Thyroid gland (tissue), 4 donors: ENCODE measurements at places on chromosomes 6 and 20. TPM values are rescaled to one million over a fixed set of nuclear protein-coding genes. Genes with fewer than 3 reads are reported as not detected.
A peak's percentile ranks its signal among the peaks of the same experiment; 100 is the strongest.

- no peak overlapping the region for H3K4me3 ChIP-seq
- no peak overlapping the region for H3K27ac ChIP-seq
- no peak for DNase-seq
- H3K4me1 ChIP-seq: no peaks in the 10 kb centered on the region
- no peaks in the 10 kb centered on the region for H3K36me3 ChIP-seq
Observed at GRCh38 chr20:56352345-56353055, 6.3 kb upstream of the FAM210B start.

DNA sequence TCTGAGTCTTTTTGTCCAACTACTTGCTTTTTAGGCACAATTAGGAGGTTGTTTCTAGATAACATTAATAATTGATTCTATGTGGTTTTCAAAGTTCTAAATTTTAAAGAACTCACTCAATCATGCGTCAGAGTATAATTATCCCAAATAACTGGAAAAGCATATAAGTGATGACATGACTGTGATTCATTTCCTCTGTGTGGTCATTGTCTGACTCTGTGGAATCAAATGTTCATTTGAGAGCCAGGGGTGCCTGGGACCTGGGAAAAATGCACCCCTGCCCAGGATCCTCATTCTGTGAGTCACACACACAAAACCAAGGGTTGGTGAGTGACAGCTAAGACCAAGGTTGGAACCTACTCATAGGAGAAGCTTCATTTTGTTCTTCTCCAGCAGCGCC is 127.1 kb upstream of the MLIP start:
- no peaks in the 10 kb centered on the region for H3K36me3 ChIP-seq
- H3K4me3 ChIP-seq: no peak overlapping the region
- H3K4me1 ChIP-seq: peaks cover 32% of the 10 kb centered on the region
- DNase-seq: no peak

GRCh38 chr6:30345852-30346251 is 896 bp downstream of the RPP21 start:
- H3K4me3 ChIP-seq: peak overlapping the region; percentile 79
- no peak overlapping the region for H3K27ac ChIP-seq
- peaks cover 11% of the 10 kb centered on the region for H3K4me1 ChIP-seq
- no peaks in the 10 kb centered on the region for H3K27me3 ChIP-seq
- DNase-seq: no peak

GRCh38 chr6:35737413-35738211 is 780 bp downstream of the ARMC12 start:
- H3K36me3 ChIP-seq: no peaks in the 10 kb centered on the region
- no peak overlapping the region for H3K27ac ChIP-seq
- H3K27me3 ChIP-seq: no peaks in the 10 kb centered on the region

DNA sequence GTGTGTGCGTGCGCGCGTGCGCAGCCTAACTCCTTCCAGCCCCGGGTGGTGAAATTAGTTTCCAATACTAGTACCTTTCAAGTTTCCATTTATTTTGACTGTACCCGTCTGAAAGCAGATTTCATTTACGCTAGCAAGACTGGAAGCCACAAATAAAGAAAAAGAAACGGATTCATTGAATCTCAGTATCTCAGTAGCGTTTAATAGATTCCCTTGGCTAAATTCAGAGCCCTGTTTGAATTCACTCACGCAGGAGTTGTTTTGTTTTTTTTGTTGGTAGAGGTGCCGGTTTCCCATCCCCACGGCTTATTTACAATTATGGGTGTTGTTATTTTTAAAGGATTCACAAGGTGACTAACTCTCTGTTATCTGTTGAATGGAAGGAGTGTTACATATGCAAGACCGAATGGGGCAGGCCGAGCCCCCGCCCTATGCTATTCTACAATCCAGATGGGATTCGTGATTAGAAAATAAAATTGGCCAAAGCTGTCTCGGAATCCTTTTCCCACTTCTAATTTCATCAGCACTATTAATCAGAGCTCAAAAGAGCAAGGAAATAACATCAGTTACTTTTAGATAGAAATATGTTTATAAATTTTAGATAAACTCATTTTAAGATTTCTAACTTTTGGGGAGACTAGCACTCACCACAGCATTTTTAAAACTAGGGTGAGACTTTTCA is 2.3 kb upstream of the INSM1 start:
- peaks cover 18% of the 10 kb centered on the region for H3K4me1 ChIP-seq
- H3K36me3 ChIP-seq: no peaks in the 10 kb centered on the region
- H3K4me3 ChIP-seq: no peak overlapping the region

MAP7 gene
- total RNA-seq: 24.5 TPM

GRCh38 chr20:3783068-3783489 is 1.8 kb upstream of the SPEF1 start:
- H3K27me3 ChIP-seq: no peaks in the 10 kb centered on the region
- no peaks in the 10 kb centered on the region for H3K36me3 ChIP-seq
- H3K4me3 ChIP-seq: no peak overlapping the region
- peak overlapping the region; percentile 24 for H3K27ac ChIP-seq
- H3K4me1 ChIP-seq: peaks cover 22% of the 10 kb centered on the region
